ENCODE measurements at places on chromosomes 1 and 21.

- DNase-seq: peak; percentile 81
Measured at GRCh38 chr1:35883635-35884101, 659 bp downstream of the AGO1 start.

- DNase-seq: peak; percentile 52
Measured at GRCh38 chr1:172203135-172203823, 217.2 kb upstream of the C1orf105 start.

DNA sequence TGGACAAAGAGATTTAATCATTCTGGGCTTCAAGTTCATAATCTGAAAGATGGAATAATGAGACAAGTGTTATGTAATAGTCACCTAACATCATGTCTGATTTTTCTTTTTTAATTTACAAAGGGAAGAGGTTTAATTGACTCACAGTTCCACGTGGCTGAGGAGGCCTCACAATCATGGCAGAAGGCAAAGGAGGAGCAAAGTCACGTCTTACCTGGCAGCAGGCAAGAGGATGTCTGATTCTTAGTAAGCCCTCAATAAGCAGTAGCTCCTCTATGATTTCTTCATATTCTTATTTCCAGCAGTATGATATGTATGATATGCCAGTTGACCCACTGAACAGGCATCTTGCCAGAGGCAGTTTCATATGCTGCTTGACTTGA is 152.7 kb downstream of the S1PR1 start:
- DNase-seq: no peak

GRCh38 chr1:185108321-185108720 is 48.4 kb downstream of the TRMT1L start:
- no peak for DNase-seq

- DNase-seq: peak; percentile 56
Measured at GRCh38 chr1:54199151-54199764, 572 bp downstream of the CYB5RL start.

DNA sequence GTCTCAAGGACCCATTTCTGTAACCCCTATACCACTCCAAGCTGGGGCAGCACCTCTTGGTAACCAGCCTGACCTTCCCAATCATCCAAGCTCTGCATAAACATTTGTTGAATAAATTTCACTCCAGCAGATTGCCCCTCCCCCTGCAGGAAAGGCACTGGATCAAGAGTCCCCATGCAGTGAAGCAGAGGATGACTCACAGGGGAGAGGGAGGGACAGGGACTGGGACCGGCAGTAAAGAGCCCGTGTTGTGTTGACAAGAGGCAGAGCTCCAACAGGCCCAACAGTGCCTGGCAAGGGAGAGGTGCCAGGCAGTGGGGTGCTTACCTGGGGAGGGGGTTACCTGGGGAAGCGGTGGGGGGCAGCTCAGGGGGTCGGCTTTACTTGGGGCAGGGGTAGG is 32.3 kb downstream of the SLC9A1 start:
- DNase-seq: peak; percentile 55

- no peak for DNase-seq
Measured at GRCh38 chr1:235586413-235586812, 63.2 kb downstream of the GNG4 start.

DNA sequence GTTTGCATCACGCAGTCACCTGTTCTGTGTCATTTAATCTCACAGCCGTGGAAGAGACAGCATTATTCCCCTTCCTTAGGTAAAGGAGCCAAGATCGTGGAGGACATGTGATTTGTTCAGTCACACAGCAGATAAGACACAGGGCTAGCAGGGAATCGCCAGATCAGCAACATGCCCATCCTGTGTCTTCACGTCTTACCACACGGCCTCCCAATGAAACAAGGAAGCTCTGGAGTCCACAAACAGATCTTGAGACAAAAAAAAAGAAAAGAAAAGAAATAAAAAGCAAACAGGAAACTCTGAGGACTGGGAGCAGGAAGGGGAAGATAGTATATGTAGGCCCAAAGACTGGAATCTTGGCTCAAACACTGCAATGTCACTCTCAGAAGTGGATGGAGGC is 155.3 kb downstream of the ADSS2 start:
- no peak for DNase-seq

- no peak for DNase-seq
Measured at GRCh38 chr1:15324869-15325335, 77.9 kb downstream of the FHAD1 start.

DNA sequence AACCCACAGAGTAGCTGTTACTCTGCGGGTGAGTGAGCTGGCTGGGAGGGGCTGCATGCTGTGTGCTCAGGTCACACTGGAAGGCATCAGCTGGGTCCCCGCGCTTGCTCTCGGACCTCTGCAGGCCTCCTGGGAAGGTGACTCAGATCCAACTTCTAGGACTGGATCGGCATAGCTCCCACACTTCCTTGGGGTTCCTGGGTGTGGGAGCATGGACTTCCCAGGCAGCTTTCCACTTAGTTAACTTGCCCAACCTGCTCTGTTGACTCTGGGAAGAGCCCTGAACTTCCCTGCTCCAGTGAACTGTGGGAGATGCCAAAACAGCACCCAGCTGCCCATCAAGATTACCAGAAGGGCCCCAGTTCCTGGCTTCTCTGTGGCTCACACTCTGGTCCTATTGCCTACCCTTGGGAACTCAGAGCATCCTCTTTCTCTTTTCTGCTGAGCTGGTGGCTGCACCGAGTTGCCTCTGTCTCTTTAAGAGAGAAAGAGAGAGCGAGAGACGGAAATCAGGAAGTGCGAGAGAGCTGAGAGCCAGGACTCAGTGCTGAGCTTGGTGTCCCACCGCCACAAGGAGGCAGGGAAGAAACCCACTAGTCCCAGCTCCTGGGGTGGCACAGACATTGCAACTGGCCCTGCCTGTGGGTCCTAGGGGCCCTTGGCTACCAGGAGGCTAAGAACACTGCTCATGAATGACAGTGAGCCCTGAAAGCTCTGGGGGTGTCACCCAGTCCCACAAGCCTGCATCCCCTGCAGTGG is at the start of gene IKBKE:
TSS of gene IKBKE (plus strand) at position 544 of the 759 bp plus-strand sequence. CDS start 2,752 bp downstream, outside the sequence.
- no peak for DNase-seq

DNA sequence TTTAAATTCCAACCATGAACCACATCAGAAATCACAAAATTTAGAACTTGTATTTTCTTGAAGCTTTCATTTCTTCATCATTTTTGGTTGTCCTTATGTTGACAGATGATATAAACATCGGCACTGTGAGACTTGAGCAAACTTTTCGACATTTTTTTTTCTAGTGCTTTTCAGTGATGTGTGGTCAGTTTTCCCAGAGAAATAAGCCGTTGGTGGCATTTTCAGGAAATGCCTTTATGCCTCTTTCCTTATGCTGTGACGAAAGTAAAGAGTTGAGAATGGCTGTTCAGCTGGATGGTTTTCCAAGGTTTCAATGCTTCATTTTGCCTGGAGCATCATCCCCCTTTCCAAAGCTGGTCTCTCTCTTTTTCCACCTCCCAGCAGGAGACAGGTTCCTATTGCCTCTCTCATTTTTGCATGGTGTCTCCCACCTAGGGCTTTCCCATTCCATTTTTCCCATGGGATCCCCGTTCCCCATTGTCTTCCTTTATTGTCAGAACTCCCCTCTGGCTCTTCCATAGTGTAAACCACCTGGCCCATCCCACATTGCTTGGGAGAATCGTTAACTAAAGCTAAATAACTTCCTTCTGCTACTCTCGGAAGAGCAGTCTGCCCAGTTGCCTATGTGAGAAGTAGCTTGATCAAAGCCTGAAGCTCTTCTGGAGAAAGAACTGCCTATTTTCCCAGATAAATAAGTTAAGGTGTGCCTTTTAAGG is 61.4 kb upstream of the DYNLT5 start:
- DNase-seq: no peak

- no peak for DNase-seq
Measured at GRCh38 chr1:51792864-51793263, 85.7 kb downstream of the NRDC start.

GRCh38 chr1:97551113-97551512 is 369.7 kb downstream of the DPYD start:
- DNase-seq: no peak

DNA sequence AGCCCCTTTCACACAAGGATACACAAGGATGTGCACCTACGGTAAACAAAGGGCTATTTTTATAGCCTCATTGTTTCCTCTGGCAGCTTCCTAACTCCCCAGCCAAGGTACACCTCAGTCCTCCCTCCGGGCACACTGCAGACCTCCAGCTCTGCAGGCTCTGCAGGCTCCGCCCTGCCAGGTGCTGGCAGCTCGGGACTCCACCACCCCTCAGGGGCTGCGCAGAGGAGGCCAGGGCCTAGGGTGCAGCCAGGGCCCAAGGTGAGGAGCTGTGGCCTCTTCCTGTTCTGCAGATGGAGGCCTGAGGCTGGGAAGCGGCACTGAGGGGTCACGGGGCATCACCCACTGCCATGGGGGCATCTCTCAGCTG is 19.8 kb upstream of the CLSTN1 start:
- peak; percentile 96 for DNase-seq

- no peak for DNase-seq
Measured at GRCh38 chr1:234961456-234962339, 166.9 kb downstream of the TOMM20 start.

DNA sequence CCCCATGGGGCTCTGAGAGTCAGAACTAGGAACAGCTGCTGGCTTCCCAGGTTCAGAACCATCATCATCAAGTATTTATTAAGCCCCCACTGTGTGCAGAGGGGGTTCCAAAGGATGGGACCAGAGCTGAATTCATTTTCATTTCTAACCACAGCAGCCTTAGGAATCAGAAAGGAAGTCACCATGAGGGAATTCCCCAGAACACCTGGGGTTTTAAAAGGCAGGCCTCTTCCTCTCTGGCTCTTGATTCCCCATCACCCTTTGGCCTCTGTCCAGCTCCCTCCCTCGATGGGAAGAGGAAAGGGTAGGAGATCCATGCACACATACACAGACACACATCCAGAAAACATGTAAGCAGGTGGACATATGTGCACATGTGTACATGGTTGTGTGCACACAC is 1.3 kb upstream of the KCNN3 start:
- DNase-seq: no peak

DNA sequence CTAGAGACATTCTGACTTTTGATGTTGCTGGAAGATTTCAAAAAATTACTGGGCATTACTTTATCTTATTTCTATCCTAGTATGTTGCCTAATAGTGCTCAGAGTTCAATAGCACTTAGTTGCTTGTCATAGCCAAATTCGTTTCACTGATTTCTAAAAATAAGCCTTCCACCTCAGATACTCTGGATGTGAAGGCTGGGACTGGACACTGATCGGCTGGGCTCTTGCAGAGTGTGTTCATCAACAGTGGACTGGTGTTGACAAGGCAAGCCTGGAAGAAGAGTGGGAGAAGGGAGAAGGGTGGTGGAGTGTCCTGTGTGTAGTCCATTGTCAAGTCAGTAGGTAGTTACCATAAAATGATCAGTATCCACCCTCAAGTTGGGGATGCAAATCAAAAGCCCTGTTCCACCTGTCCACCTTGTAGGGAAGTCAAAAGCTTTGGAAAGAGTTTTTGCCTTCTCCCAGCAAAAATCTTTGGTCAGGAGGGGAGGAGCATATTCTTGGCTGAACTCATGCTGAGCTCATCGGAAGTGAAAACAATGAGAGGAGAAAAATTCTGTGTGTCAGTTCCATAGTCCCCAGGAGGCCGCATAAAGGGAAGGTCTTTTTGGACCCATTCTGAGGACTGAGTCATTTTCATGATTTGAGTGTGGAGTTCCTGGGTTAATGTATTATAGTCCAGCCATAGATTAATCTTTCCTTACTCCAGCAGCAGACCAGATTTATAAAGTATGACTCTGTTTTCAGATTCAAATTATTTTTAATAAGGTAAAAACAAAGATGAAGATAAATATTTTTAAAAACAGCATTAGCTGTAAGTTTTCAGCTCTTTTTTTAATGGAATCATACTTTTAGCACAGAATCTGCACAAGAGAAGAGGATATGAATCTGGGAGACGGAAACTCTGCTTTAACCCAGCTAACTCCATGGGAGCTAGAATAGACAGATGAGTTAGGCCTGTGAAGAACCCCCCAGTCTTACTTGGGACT is 99.5 kb upstream of the BMP8A start:
- DNase-seq: no peak

DNA sequence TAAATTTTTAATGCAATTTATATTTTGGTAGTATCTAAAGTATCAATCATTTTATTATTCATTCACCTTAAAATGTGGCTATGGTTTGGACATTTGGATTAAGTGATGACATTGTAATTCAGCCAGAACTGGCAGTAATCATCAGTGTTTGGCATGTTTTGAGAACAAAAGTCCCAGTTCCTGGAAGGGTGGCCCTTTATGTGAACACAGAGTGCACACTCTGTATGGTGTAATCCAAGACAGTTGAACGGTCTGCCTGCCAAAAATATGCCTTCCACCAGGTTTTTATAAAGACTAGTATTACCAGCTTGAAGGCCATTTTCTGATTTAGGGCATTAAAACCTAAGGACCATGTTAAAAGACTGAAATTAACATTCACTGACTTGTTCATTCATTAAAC is 448.7 kb downstream of the LTN1 start:
- DNase-seq: no peak

DNA sequence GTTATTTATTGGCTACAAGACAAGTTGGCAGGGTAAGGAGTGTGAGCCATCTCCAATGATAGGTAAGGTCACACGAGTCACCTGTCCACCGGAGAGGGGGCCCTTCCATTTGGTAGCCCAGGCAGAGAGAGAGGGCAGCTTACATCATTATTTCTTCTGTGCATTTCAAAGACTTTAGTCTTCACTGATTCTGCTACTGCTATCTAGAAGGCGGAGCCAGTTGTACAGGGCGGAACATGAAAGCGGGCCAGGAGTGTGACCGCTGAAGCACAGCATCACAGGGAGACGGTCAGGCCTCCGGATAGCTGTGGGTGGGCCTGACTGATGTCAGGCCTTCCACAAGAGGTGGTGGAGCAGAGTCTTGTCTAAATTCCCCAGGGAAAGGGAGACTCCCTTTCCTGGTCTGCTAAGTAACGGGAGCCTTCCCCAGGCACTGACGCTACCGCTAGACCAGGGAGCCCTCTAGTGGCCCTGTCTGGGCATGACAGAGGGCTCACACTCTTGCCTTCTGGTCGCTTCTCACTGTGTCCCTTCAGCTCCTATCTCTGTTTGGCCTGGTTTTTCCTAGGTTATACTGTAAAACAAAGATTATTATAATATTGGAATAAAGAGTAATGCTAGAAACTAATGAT is 36.7 kb downstream of the ZNF695 start:
- DNase-seq: peak; percentile 40

DNA sequence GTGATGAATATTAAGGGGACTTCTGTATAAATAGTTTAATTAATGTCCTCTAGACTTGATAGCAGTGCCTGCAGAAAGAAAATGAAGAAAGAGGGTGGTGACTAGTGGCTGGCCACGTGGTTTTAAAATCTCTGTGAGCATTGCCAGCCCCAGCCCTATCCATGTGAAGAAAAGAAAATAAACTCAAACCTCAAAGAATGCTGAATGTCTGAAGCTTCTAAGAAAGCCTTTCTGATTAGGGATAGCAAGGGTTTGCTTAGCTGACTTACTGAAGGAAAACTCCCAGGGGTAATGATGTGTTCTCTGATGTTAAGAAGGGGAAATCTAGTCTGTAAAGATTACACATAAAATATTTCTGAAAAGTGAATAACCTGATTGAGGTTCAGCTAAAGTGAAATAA is 31.8 kb downstream of the ADGRL2 start:
- DNase-seq: no peak

All from NCI-H345 (cell line).